ENCODE measurements at places on chromosomes 16 and 17.

DNA sequence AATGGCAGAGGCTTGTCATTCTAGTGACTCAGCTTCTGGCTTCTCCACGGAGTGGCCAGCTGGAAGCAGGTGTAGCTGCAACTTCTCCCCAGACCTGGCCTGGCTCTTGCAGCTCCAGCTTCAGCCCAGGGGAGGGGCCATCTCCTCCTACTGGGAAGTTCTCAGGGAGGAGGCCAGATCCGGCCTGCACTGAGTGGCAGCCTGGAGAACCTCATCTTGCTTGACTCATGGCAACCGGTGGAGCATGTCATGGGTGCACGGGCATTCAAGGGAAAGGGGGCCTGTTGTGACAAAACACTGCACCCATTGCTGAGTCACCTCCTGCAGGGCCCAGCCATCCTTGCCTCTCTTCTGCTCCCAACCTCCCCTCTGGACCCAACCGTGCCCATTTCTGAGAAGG lies 273.9 kb upstream of the MAF start:
- no peak for DNase-seq

DNA sequence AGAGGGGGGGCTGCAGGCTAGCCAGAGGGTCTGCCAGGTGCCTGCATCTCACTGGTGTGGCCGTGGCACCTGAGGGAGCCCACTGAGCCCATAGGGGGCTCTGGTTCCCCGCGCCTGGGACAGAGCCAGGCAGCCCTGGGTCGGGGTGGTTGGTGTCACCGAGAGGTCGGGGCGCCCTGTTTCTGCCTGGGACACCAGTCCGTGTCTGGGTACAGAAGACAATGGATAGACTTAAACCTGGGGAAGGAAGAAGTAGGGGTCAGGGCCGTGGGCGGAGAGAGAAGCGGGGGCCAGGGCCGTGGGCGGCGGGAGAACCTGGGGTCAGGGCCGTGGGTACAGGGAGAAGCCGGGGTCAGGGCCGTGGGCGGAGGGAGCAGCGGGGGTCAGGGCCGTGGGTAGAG lies 3.0 kb downstream of the RFNG start:
- no peak for DNase-seq

DNA sequence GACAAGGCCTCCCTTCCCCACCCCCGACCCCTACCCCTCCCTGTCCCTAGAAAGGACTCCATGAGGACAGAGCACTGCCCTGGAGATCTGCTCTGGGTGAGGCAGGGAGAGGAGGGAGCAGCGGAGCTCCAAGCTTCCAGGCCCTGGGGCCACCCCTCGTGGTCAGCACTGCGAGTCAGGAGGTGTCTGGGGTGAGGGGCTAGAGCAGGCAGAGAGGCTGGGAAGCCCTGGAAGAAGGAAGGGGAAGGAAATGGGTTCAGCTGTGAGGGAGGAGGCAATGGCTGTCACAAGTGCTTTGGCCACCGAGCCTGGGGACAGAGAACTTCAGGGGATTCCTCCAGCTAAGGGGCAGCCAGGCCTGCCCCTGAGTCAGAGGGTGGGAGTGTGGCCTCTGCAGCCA lies 28.2 kb upstream of the DNAI2 start:
- no peak for DNase-seq

- DNase-seq: no peak
These were observed 80.9 kb upstream of the STAC2 start for GRCh38 chr17:39306509-39307212.
